RPMI7951 (cell line): ENCODE measurements at places on chromosomes 13 and 19.

GRCh38 chr13:51291341-51291740, 48.1 kb upstream of the SERPINE3 start:
- peak; percentile 19 for DNase-seq

GRCh38 chr13:104487006-104487405, 1420.8 kb upstream of the SLC10A2 start:
- no peak for DNase-seq

GRCh38 chr13:94268661-94269060, 210.8 kb downstream of the DCT start:
- no peak for DNase-seq

- no peak for DNase-seq
Measured at GRCh38 chr19:44740351-44740824, 8.1 kb upstream of the BCL3 start.

- no peak for DNase-seq
Measured at GRCh38 chr19:16153582-16154336, 10.3 kb downstream of the HSH2D start.

- peak; percentile 97 for DNase-seq
Measured at GRCh38 chr13:44918326-44919103, 70.8 kb downstream of the NUFIP1 start.

DNA sequence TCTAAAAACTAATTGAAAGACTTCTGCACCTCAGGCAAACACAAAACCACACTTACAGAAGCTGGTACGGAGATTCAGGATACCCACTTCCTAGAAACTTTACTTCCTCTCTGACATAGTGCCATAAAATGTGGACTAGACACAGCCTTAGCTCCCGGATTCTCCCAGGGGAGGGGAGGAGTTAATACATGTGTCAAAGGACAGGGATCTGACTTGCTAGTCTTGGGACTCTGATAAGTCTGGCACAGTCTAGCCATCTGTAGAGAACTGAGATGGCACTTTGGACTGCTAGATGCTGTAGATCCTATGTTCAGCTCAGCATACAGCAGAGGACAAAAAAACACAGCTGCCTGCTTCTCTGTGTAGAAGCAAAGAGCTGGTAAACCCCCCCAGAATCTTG, 769.8 kb upstream of the MIR17HG start:
- no peak for DNase-seq

DNA sequence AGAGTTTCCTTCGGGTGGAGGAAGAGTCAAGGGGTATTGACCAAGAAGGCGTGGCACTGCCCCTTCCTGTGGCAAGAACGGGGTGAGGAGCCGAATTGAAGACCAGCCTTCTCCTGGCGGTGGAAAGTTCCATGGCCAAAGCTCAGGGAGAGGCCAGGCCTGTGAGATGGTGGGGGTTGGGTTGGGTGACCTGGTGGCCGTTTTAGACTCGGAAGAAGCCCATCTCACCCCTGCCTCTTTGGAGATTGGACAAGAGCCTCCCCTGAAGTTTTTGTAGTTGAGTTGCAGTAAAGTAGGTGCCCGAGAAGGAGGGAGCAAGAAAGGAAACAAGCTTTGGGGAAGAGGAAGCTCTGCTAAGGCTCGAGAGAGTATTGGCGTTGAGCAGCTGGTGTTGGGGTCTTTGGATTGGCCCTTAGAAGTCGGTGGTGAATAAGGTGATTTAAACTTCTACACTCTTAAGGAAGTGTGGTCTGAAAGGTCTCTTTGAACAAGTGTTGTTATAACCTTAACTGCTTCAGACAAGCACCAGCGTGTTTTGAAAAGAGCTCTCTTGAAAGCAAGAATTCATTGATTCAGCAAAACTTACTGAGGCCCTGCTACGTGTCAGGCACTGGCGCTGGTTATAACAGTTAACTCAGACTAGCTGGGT, 964 bp downstream of the SPINT2 start:
- DNase-seq: no peak
